ENCODE measurements at places on chromosomes 12 and 14.

DNA sequence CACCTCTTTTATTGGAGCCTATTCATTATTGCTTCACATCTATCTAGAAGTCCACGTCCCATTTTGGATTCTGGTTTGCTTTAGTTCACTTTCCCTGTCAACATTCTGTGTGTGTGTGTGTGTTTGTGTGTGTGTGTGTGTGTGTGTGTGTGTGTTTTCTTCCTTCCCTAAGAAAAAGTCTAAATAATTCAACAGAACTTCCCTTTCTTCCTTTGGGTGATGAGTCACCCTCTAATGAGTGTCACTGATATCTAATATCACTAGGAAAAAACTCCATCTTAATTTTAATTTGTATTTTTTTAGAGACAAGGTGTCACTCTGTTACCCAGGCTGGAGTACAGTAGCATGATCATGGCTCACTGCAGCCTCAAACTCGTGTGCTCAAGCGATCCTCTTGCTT is 234.2 kb downstream of the TTC8 start:
- DNase-seq, result peak; percentile 1

DNA sequence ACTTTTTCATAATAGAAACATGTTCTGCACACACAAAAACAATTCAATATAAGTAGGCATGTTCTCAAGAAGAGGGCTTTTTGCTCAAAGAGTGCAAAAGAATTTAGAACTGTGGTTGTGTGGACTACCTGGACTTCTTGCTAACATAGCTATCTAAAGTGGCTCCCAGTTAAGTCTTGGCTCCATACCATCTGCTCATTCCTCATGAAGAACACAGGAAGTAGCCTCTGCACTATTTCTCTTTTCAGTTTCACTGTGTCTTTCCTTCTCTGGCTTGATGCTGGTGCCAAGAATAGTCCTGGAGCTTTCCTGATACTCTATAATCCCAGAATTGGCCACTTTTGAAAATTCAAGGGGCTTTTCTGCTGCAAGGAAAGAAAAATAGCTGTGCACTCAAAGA is 127.4 kb downstream of the CCER1 start:
- no peak for DNase-seq

DNA sequence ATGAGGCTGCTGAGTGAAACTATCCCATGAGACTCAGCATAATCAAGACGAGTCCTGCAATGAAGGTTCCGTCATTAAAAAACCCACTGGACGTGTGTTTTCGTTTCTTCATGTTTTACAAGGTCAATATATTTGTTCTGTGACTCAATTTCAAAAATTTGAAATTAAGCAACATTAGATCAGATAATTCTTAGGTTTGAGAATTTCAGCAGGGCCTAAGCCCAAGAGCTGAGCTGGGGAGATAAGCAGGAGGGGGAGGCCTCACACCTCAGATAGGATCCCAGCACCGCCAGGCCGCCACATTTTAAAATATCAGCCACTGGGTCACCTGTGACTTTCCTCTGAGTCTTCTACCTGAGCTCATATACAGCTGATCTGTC is 13.3 kb downstream of the STX2 start:
- no peak for DNase-seq

DNA sequence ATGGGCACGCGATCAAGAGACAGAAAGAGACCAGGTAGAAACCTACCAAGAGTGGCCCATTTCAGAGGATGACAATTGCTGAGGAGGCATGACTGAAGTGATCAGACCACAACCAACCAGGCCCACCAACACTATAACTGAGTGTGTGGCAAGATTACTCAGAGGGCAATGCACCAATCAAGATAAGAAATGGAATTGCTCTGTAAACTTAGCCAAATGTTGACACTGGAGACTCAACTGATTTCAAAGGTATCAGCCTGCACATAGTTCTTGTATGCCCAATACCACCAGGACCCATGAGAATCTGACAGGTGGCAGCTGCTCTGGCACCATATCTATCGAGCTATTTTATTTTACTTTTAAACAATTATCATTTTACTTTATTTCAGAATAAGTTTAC is 128.9 kb downstream of the FOXN3 start:
- no peak for DNase-seq

DNA sequence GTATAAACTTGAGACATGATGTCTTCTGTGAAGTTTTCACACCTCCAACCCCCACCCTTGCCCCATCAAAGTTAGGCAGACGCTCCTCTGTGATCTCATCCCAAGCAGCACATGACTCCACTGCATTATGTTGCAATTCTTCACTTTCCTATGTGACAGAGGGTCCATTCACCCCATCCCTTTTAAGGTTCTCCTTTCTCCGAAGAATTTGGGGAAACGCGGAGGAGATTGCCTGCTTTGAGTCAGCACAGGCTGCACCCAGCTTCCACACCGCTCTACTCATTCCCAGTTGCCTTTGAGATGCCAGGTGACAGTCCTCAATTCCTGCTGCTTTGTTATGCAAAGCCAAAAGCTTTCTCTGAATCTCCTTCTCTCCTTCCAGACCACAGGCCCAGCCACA is 61.8 kb downstream of the PHLDA1 start:
- no peak for DNase-seq

DNA sequence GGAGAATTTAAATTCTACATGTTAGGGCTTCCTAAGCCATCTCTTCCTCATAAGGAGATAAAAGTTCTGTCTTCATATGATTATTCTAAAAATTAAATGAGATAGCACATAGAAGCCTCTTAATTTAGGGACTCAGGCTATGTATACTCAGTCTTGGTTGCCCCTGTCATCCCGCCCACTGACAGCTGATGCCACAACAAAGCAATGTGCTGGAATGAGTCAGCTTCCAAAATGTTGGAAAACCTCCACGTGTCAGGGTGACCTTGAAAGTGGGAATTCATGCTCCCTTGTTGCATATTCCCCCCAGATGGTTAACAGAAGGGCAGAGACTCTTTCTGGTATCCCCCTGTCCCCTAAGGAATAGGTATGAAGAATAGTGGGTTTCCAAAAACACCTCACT is 238.0 kb upstream of the DDHD1 start:
- DNase-seq, result peak; percentile 90

DNA sequence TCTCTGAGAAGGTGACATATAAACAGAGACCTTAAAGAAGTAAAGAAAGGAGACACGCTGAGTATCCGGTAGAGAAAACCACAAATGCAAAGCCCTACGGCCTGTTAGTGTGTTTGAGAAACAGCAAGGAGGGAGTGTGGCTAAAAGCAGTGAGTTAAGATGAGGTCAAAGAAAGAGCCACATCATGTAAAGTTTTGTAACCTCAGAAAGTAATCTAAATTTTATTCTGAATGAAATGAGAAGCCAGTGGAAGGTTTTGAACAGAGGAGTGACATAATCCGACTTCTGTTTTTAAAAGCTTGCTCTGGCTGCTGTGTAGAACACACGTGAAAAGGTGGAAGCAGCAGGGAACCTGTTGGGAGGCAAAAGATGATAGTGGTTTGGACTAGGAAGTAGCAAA is 32.6 kb downstream of the PPP2R5E start:
- DNase-seq, result peak; percentile 40

- no peak for DNase-seq
Observed at GRCh38 chr12:92485351-92486348, 217.1 kb upstream of the PLEKHG7 start.

DNA sequence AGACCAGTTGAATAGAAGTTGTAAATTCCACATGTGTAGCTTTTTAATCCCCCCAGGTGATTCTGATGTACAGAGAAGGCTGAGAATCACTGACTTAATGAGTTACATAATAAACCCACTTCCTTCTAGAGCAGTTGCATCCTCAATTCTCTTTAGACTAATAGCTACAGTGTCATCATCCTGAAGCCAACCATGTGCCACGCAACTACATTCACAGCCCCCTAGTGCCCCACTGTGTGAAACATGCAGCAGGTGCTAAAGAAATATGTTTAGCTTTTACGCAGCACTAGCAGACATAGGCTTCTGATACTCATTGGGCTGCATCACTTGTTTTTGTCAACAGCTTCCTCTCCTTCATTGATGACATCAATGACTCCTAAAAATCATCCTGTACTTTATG is 1168.3 kb downstream of the BCL11B start:
- DNase-seq, result no peak

- DNase-seq, result peak; percentile 34
Observed at GRCh38 chr14:88551980-88552431, 2.8 kb downstream of the PTPN21 start.

GRCh38 chr12:63068857-63069442 is 82.1 kb downstream of the AVPR1A start:
- peak; percentile 76 for DNase-seq

DNA sequence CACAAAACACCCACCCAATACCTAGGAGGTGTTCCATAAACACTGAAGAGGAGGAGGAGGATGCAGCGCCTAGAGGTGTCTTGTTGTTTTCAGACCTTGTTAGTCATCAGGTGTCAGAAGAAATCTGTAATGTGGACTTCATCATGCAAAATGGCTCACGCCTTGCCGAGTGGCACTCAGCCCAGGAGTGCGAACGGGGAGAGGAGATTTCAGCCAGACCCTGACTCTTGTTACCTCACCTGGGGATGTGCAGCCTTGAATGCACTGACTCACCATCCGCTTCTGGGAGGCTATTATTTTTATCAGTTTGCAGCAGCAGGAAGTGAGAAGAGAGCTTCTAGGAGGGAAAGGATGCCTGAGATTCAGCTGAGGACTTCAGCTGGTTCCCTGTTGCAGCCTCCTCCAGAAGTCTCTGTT is 48.2 kb upstream of the PLXNC1 start:
- DNase-seq, result peak; percentile 92

DNA sequence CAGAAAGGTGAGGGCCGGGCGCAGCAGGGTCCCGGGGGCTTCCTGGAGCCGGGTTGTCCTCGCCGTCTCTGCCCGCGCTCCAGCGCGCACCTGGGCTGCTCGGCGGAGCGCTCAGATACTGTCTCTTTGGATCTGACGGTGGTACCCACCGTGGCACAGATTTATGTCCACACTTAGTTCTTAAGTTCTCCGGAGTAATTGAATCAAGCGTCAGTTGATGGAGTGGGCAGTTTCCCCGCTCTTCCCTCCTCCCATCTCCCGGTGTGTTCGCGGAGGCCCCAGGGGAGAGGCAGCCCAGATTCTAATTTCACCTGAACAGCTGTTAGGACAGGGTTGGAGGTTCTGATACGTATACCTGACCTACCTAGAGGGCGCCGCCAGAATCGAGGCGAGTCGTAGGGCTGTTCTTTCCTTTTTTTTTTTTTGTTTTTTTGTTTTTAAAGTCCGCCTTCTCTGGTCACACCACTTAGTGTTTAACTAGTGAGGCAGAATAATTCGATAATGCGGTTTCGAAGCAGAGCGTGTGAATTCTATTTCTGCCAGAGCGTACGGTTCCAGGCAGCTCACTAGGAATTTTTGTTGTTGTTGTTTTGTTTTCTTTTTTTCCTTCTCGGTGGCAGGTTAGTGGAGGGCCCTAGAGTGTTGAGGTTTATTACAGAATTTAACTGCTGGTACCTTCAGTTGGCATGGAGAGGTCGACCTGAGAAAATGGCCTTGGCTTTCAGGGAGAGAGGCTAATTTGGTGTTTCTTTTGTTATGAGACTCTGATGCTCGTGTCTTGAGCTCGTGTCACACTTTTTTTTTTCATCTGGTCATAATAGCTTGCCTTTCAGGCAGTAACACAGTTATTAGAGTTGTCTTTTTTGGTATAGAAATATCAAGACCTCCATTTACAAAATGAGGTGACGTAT is 22.3 kb upstream of the GNS start:
- peak; percentile 6 for DNase-seq

GRCh38 chr12:1117970-1118563 is 127.0 kb downstream of the ERC1 start:
- peak; percentile 58 for DNase-seq

DNA sequence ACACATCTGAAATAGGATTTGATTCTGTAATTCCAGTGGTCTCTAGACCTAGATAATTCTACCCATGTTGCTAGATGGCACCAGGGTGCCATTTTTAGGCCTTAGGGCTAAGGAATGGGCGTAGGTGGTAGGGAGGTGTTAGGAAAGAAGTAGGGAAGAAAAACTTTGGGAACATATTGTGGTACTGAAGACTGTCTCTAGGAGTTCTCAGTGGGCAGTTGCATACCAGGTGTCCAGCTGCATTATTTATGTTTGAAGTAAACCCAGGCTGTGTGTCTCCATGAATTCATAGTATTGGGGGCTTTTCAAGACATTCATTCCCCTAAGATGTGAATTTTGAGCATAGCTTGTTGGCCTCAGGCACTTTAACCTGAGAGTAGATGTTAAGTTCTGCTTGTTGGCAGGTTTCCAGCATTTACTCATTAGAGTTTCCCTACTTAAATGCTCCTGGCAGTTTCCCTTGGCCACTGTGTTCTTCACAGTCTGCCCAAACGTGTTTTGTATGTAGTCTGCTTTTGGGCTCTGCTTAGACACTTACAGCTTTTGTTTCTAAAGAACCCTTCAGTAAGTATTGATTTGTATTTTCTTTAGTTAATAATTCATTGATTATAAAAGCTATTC is 31.5 kb upstream of the CCT2 start:
- peak; percentile 77 for DNase-seq

DNA sequence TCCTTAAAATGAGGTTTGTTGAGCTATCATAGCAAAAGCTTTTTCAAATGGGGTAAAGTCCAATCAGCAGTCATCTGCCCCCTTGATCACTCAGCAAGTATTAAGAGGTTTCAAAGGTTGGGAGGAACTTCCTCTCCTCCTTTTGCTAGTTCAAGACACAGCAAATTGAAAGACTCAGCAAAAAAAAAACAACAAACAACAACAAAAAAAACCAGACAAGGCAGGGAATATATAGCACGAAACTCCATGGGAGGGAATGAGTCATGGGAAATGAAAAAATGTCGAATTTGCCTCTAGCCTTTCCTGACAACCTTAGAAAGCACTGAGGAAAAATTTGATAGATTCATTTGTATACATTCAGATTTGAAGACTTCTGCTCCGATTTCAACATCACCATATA is 1.6 kb upstream of the SLC7A8 start:
- DNase-seq, result no peak
